ENCODE measurements at places on chromosomes 16 and 17. TPM values are rescaled to one million over a fixed set of nuclear protein-coding genes. Genes with fewer than 3 reads are reported as not detected.

PDE6G gene
- total RNA-seq: 0.86 TPM

CD300E gene
- not detected for total RNA-seq

TEX14 gene
- total RNA-seq: under 0.01 TPM

TPSD1 gene
- total RNA-seq: not detected

DNAAF8 gene
- total RNA-seq: 0.93 TPM

All from thoracic aorta endothelial cell (primary cell).